ENCODE measurements at places on chromosomes 11 and 22. TPM values are rescaled to one million over a fixed set of nuclear protein-coding genes. Genes with fewer than 3 reads are reported as not detected.

The VPREB1 gene
- total RNA-seq: not detected

The CRYBB3 gene
- total RNA-seq: not detected

The SAA4 gene
- 73.8 TPM for total RNA-seq

The BCO2 gene
- total RNA-seq: 30.8 TPM

The CLCF1 gene
- 13.2 TPM for total RNA-seq

The TRIM6 gene
- 6.6 TPM for total RNA-seq

The POU2AF1 gene
- 0.08 TPM for total RNA-seq

The HEPHL1 gene
- total RNA-seq: 0.07 TPM

The KRTAP5-9 gene
- total RNA-seq: not detected

The DGAT2 gene
- total RNA-seq: 60.5 TPM

DNA sequence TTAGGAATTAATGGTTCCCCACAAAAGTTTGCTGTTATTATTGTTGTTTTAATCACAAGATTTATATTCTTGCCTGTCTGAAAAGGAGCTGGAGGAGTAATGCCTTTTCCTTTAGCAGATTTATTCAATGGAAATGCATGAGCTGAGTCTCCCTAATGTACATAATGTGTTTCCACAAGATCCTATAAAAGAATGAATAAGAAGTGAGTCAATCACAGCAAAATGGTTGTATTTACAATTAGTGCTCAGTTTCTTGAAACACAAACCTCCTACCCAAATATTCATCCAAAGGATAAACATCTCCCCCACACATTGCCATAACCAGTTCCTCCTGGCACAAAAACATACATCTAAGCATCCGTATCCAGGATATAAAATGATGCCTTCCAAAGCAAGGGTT, 33.3 kb downstream of the ME3 start:
- no peak for DNase-seq

DNA sequence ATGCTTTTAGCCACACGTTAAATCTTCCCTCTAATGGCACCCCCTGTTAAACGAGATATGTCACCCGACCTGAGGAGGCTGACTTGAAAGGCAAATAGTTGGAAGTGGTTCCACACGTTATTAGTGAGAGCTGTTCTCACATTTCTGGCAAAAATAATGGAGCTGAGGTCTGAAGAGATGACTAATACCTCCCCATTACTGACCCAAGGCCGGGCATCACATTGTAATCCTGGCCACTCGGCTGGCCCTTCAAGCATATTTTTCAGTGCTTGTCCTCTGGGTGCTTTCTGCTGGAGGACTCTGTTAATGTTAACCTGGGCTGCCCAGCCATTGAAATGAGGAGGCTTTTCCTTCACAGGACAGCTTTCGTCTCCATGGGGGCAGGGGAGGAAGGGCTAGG, 260.0 kb upstream of the CADM1 start:
- DNase-seq: no peak

DNA sequence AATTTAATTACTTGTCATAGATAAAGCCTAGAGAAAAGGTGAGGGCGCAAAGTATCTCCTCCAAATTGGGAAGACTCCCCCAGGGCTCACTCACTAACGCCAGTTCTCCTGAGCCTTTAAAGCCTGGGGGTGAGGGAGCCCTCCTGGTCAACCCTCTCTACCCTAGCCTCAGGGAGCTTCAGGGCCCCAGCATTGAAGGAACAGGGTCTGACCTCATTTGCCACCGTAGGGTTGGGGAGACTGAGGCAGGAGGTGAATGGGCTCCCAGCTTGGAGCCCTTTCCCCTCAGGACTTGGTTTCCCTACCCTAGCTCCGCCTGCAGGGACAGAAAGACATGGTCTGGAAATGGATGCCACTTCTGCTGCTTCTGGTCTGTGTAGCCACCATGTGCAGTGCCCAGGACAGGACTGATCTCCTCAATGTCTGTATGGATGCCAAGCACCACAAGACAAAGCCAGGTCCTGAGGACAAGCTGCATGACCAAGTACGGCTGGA, 1.7 kb downstream of the FOLR2 start:
- DNase-seq: no peak

DNA sequence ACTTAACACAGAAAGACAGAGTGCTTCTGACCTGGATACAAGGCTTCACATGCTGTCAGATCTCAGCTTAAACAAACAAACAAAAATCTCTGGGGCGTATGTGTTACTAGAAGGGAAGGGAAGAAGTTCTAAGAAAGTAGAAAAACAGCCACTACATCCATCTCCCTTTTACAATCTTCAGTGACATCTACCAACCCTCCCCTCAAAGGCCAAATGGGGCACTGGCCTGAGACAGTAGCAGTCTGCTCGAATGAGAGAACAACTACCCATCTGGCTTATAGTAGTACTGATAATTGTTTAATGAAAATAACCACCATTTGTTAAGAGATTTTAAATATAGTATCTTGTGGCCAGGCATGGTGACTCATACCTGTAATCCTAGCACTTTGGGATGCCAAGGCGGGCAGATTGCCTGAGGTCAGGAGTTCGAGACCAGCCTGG, 29.4 kb downstream of the CCDC83 start:
- DNase-seq: no peak

- DNase-seq: no peak
Observed at GRCh38 chr11:122984186-122985011, 2.8 kb upstream of the BSX start.

- DNase-seq: peak; percentile 64
Observed at GRCh38 chr11:14974515-14975251, 2.5 kb upstream of the CALCA start.

- DNase-seq: no peak
Observed at GRCh38 chr11:14773755-14774154, 118.3 kb downstream of the CYP2R1 start.

DNA sequence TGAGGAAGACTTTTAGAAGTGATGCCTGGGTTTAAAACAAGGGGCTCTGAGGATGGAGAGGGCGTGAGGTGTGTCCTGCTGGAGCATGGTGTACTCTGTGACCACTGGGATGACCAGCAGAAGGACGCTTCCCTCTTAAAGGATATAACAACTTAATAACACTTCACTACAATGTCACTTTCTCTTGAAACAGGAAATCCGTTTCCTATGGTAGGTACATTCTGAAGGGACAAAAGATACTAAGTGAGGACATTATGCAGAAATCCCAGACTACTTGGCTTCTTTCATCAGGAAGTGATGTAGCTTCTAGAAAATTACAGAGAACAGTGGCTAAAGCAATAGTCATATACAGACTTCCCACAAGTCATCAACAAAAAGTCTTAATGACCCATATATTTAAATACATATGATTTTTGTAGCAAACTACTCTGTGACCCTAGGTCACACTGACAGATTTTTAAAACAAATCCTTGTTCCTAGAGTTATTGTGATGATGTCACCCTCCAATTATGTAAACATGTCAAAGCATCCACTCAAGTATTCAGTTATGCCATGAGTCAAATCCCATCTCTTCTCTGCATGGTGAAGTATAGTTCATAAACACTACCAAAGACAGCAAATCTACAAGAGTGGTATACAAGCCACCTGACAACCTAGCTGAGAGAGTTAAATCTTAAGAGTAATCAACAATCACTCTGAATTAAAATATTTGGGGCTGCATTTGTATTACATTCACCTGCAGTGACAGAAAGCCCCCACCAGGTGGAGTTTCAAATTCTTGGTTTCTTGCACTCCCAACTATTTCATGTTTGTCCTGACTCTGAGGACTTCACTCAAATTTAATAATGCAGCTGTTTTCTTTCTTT, 32.8 kb downstream of the PITPNB start:
- DNase-seq: peak; percentile 58

DNA sequence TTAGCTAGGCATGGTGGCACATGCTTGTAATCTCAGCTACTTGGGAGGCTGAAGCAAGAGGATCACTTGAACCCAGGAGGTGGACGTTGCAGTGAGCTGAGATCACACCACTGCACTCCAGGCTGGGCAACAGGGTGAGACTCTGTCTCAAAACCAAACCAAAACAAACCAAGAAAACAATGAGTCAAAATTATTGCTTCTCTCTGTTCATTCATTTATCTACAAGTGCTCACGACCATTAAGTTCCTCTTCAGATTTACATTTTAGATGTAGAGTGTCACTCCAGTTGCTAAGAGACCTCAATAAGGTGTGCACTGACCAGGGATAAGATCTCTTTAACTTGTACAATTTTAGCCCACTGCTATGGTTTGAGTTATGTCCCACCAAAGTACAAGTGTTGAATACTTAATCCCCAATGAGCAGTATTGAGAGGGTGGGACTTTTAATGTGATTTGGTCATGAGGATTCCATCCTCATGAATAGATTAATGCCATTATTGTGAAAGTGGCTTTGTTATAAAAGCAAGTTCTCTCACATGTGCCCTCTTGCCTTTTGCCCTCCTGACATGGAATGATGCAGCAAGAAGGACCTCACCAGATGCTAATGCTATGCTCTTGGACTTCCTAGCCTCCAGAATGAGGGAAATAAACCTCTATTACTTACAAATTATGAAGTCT, 7.8 kb downstream of the HNRNPUL2 start:
- no peak for DNase-seq

DNA sequence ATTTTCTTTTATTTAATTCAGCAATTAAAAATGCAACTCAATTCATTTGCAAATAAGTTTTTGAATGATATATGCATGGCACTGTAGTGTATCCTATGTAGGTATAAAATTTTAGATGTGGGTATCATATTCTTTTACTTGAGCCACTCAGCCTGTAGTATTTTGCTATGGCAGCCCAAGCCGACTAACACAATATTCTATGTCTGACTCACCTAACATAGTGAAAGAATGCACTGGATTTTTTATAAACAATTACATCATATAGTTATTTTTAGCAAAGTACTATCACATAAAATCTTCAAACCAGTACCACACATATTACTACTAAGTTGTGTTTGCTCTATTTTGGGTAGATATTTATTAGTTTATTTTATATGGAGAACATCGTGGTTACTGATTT, 21.9 kb upstream of the GRIA4 start:
- no peak for DNase-seq

GRCh38 chr11:35800970-35801953, 138.7 kb downstream of the TRIM44 start:
- no peak for DNase-seq

- no peak for DNase-seq
Observed at GRCh38 chr11:77074205-77074604, 7.4 kb downstream of the CAPN5 start.

DNA sequence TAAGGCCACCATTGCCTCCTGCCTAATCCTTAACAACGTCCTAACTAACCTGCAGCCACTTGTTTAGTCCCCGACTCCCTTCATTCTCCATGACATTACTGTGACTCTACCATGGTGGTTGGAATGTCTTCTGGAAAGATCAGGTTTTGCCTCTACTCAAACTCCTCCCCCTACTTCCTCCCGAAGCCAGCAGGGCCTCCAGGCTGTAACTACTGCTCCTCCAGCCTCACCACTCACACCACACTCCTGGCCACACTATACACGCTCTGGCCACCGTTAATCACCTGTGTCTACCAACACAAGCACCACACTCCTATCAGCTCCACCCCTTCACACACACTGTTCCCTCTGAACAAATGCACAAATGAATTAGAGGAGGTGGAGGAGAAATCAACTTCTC, 69.2 kb downstream of the PACSIN2 start:
- DNase-seq: no peak

- no peak for DNase-seq
Observed at GRCh38 chr11:4441515-4441914, 7.6 kb upstream of the OR52K2 start.

GRCh38 chr11:62061356-62062222, 62.2 kb upstream of the INCENP start:
- DNase-seq: peak; percentile 24

GRCh38 chr11:119223856-119224255, 17.7 kb downstream of the CBL start:
- DNase-seq: no peak

GRCh38 chr11:85951428-85952107, 96.4 kb downstream of the CCDC83 start:
- no peak for DNase-seq

GRCh38 chr11:68843052-68843561, 1.4 kb upstream of the CPT1A start:
- no peak for DNase-seq

GRCh38 chr22:27542602-27543001, 259.0 kb downstream of the MN1 start:
- no peak for DNase-seq

- peak; percentile 52 for DNase-seq
Observed at GRCh38 chr11:66068923-66069714, 953 bp upstream of the PACS1 start.

GRCh38 chr11:94546162-94546470, 2.4 kb downstream of the FUT4 start:
- DNase-seq: peak; percentile 12

- DNase-seq: no peak
Observed at GRCh38 chr11:108873310-108873709, 208.4 kb downstream of the DDX10 start.

- no peak for DNase-seq
Observed at GRCh38 chr11:113409526-113409925, 21.9 kb downstream of the ANKK1 start.

GRCh38 chr11:70233511-70233934, 30.4 kb downstream of the FADD start:
- peak; percentile 58 for DNase-seq

GRCh38 chr22:39240831-39241793, 3.7 kb downstream of the PDGFB start:
- DNase-seq: peak; percentile 86

DNA sequence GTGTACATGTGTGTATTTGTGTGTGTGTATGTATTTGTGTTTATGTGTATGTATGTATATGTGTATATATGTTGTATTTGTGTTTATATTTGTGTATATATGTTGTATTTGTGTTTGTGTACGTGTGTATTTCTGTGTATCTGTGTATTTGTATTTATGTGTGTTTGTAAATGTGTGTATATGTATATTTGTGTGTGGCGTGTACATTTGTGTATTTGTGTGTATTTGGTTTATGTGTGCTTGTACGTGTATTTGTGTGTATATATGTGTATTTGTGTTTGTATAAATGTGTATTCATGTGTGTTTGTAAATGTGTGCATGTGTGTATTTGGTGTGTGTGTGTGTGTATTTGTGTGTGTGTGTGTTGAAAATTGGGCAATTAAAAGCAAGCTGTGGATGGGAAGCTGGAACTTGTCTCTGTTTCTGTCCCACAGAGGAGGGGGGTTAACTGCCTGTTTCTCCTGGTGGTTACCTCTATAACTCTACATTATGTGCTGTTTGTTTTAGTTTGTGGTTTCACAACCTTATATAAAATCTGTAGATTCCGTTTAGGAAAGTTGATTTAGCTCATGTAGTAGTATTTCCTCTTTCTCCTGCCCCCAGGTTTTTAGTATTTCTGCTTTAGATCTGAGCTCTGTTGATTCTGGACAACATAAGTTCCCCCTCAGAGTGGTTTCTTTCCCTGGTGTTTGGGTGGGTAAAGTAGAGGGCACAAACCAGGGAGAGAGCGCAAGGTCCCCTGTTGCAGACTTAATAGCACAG, 28.9 kb downstream of the AP2A2 start:
- no peak for DNase-seq

DNA sequence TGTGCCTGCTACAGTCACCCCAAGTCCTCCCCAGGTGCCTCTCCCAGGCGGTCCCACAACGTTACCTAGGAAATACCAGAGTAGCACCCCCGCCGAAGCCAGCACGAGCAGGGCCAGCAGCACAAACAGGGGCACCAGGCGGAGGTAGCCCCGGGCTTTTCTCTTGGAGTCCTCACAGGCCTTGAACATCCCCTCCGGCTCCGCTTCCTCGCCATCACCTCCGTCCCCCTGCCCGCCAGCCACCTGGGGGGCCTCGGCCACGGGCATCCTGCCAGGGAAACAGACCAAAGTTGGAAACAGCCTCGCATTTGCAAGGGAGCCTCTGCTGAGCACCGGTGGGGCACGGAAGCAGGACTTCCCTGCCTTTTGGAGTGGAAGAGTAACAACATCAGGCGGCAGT, 6.4 kb downstream of the TMPRSS6 start:
- no peak for DNase-seq

GRCh38 chr22:20507253-20508066, at the start of gene MED15:
MED15 (plus strand) TSS chr22:20507610; CDS start chr22:20507679, 69 bp downstream.
- DNase-seq: peak; percentile 94

All from hepatocyte (in vitro differentiated cells).